ENCODE measurements at places on chromosomes 16 and 17. TPM values are rescaled to one million over a fixed set of nuclear protein-coding genes. Genes with fewer than 3 reads are reported as not detected.
A peak's percentile ranks its signal among the peaks of the same experiment; 100 is the strongest.

Gene TBX2
- not detected for total RNA-seq

GRCh38 chr17:65359016-65359415, 202.4 kb downstream of the AXIN2 start:
- no peak for DNase-seq

GRCh38 chr16:8346294-8346693, 244.0 kb downstream of the TMEM114 start:
- no peak for DNase-seq

- no peak for DNase-seq
These were observed 201.7 kb upstream of the NLRP1 start for GRCh38 chr17:5785867-5786509.

- no peak for DNase-seq
These were observed 120.6 kb downstream of the MAP2K6 start for GRCh38 chr17:69535016-69535570.

Gene KRTAP9-8
- total RNA-seq = not detected

GRCh38 chr16:50271148-50272041, 5.0 kb downstream of the ADCY7 start:
- peak; percentile 57 for DNase-seq

Gene SHCBP1
- total RNA-seq = 32.9 TPM

Gene SLX1A
- 169 TPM for total RNA-seq

DNA sequence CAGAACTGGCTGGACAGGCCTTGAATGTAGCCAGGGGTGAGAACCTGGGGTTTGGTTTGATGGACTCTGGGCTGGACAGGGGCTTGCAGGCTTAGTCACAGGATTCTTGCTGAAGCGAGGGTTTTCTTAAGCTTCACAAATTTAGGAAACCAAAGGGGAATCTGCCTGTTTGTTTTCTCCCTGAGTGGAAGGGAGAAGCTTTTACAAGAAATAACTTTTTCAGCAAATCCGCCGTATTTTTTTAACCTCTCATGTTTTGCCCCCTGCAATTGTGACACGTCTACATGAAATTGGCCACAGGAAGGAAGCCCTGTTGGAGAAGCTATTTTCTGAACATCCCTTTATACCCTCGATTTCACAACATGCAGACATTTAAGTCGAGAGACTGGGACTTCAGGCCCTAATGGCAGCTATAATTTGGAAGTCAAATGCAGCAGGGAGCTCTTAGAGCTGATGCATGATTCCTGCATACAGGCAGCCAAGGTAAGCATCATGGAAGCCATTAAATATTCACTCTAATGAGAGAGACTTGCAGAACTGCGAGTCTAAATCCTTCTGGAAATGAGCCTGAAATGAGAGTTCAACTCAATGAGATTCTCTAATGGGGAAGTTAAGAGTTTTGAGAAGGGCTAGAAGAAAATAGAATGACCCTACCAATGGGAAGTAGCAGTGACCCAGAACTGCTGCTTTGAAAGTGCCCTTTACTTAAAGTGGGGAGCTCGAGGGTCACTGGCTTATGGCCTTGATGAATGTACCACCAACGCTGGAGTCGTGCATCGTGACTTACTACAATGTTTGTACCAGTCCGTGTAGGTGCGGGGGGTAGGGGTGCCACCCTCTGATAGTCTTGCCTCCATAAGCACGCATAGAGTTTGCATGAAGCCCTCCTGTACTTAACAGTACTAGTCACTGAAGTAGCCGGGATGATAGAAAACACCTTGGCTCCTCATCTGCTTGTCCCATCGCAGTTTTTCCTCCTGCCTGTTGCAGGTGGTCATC, 45.1 kb upstream of the IRF8 start:
- DNase-seq = no peak

Gene DBF4B
- total RNA-seq = 18.0 TPM

GRCh38 chr16:81451753-81452680, 7.4 kb downstream of the CMIP start:
- DNase-seq = no peak

Gene PIK3R6
- 6.2 TPM for total RNA-seq

GRCh38 chr17:72273289-72274056, 152.7 kb downstream of the SOX9 start:
- DNase-seq = no peak

DNA sequence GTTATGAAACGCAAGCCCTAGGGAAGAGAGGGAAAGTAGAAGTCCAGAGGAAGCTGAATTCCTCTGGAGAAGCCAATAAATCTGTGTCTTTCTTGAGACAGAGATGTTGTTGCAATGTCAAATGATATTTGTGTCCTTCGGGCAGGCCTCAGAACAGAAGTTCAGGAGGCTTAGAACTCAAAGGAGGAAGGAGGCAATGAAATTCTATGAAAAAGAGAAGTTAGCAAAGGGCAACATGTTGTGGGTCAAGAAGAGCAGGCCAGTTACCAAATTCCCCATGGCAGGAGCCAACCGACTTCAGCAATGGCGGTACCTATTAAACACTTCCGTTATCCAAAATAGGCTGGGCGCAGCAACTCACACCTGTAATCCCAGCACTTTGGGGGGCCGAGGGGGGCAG, 109.0 kb upstream of the DHX40 start:
- DNase-seq = no peak

DNA sequence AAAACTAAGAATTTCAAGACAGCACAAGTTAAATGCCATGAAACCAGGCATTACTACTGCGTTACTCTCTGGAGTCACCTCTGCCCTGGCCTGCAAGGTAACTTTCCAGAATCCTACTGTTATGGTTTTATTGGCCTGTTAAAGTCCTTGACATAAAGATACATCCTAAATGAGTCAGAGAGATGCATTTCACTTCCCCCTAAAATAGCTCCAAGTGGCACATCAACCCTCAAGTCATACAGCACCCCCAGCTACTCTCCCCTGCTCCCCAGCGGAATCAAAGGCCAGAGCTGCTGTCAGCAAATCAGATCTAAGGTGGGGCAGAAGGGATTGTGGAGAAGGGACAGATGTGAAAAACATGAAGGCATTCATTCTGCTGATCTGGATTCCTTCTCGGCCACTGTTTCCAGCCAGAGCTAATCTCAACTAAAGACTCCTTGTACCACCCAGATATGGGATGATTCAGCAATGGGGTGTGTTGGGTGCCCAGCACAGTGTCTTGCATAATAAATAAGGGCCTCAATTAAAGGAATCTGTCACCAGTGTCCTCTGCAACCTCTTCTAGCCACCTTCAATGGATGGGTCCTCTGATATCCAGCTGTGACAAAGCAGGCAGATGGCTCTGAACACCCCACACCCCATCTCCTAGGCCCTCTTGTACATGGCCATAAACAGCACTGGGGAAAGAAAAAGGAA, 8.5 kb upstream of the CCL1 start:
- DNase-seq = no peak

Gene CCL11
- total RNA-seq = not detected

Gene IGSF6
- not detected for total RNA-seq

Gene RAB37
- 3.3 TPM for total RNA-seq

Gene KRTAP4-6
- not detected for total RNA-seq

GRCh38 chr17:73391331-73392265, 79.8 kb upstream of the CDC42EP4 start:
- no peak for DNase-seq

Gene ITGAL
- 717 TPM for total RNA-seq

- DNase-seq = no peak
These were observed 772 bp downstream of the CHD3 start for GRCh38 chr17:7889166-7889955.

Gene PLD6
- 3.4 TPM for total RNA-seq

DNA sequence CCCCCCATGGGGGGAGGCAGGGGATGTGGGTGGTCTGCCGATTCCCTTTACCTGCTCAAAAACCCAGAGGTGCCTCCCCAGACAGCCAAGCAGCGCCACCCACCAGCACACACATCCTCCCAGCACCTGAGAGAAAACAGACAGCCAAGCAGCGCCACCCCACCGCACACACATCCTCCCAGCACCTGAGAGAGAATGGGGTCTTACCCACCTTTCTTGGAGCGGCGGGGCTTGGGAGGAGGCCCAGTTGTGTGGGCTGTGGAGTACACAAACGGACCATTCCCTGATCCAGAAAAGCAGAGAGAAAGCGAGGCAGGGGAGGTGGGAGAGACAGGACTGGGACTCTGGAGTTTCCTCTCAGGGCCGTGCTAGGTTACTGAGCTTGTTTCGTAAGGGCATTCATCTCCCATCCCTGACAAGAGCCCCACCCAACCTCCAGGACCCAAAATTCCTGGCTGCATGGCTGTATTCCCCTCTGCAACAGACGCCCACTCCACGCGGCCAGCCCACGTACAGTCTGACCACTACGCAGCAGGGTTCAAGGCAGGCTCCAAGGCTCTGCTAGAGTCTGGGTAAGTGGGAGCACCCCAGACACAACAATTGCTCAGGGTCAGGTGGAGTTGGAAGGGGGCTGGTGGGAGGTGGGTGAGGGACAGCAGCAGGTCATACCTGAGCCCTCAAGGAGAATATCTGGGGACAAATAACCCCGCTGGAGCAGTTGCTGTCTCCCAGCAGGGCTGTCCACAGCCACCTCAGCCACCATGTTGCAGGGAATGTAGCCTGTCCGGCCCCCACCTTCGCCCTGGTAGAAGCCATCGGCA, 22.3 kb downstream of the TSPOAP1 start:
- DNase-seq = no peak

DNA sequence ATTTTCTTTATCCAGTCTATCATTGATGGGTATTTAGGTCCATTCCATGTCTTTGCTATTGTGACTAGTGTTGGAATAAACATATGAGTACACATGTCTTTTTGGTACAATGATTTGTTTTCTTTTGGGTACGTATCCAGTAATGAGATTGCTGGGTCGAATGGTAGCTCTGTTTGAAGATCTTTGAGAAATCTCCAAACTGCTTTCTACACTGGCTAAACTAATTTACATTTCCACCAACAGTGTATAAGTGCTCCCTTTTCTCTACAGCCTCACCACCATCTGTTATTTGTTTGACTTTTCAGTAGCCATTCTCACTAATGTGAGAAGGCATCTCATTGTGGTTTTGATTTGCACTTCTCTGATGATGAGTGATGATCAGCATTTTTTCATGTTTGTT, 103.7 kb downstream of the GOSR1 start:
- no peak for DNase-seq

- no peak for DNase-seq
These were observed 12.6 kb upstream of the OR1F1 start for GRCh38 chr16:3175157-3176093.

GRCh38 chr17:50169121-50169764, 3.4 kb downstream of the SGCA start:
- no peak for DNase-seq

DNA sequence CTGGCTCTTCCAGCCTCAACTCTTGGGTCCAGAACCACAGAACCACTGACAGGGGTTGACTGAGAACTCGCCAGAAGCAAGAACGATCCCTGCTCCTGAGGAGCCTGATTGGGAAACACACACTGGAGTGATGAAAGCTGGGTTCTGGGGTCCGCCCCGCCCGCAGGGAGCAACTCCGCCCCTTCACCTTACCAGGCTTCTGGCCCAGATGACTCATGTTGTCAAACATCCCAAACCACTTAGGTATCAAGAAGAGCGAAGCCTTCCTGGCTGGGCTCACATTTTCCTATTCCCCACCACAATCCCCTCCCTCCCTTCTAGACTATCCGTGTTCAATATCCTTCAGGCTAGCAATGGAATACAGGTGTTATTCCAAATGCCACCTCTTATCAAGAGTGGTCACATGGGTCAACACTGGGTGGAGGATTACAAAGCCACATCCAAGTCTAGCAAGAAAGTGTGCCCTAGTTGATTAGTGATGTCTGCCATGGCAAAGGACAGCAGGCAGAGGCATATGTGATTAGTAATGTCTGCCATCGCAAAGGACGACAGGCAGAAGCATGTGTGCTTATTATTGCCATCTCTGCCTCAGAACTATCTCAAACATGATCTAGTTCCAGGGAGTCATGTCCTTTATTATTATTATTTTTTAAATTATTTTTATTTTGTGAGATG, 70.5 kb downstream of the TIMM22 start:
- peak; percentile 23 for DNase-seq

Gene BIRC5
- 100 TPM for total RNA-seq

DNA sequence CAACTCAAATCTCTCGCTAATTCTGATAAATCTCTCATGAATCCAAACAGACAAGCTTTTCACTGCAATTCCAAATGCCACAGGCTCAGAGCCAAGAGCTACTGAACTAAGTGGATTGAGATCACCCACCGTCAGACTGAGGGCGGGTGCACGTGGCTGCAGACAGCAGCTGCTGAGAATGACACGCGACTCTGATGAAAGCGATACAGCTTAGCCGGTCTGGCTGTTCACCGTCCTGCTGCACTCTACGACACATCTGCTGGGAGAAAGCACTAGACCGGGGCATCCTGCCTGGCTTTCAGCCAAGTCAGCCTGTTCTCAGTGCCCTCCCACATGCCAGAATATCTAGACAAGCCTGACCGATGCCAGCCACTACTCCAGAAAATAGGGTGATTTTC, 42.6 kb downstream of the KLHDC4 start:
- DNase-seq = peak; percentile 62

Gene SPNS2
- total RNA-seq = not detected

DNA sequence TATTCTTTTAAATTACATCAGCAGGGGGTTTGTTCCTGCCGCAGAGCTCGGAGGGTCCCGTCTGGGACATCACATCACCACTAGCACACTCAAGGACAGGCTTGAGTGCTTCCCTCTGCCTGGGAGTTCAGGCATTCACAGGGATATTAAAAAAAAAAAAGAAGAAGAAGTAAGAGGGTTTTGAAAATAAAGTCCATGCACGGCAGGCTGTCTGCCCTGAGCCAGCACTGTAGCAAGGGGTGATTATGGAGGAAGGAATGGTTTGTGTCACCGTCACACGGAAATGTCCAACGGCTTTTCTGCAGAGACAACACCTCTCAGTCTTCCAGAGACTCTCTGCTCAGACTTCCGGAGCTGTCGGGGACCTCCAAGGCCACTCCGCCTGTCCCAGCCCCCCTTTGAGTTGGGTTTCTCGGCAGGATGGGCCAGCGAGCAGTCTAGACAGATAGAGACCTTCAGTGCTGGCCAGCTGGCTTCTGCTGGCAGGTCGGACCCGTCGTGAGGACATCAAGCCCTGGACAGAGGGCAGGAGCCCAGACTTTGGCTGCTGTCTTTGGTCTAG, 33.6 kb downstream of the MEOX1 start:
- no peak for DNase-seq

Data from natural killer cell treated with Interleukin-12 subunit alpha and Interleukin-12 subunit beta and Interleukin-15 and Interleukin-18, amount 100 ng/mL, for 72 hours (primary cell).